CD4-positive, alpha-beta T cell treated with Interleukin-4 for 1 hour (primary cell): ENCODE measurements at places on chromosomes 6 and 20.
A peak's percentile ranks its signal among the peaks of the same experiment; 100 is the strongest.

- DNase-seq = peak; percentile 44
Measured at GRCh38 chr6:129750360-129750759, 40.4 kb upstream of the ARHGAP18 start.

GRCh38 chr6:136791296-136792094 lies 782 bp downstream of the MAP3K5 start:
- peak; percentile 55 for DNase-seq

DNA sequence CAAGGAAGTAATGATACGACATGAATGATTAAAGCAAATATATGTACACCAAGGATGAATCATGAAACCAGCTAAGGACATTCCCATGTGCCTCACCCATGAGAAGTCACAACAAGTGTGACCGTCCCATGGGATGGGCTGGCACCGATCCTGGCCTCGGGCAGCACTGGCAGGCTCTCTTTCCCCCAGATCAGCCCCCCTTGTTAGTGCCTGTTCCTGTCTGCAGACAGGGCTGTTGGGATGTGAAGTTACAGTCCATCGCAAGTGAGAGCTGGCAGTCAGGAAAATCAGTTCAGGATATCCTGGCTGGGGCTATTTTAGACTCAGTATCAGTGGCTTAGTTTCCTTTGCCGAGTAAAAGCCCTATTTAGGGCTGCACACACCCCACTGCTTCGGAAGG lies 129.2 kb upstream of the SNX9 start:
- no peak for DNase-seq

GRCh38 chr20:21129861-21130260 lies 4.0 kb downstream of the KIZ start:
- no peak for DNase-seq

- no peak for DNase-seq
Measured at GRCh38 chr6:6333501-6333900, 13.0 kb upstream of the F13A1 start.

DNA sequence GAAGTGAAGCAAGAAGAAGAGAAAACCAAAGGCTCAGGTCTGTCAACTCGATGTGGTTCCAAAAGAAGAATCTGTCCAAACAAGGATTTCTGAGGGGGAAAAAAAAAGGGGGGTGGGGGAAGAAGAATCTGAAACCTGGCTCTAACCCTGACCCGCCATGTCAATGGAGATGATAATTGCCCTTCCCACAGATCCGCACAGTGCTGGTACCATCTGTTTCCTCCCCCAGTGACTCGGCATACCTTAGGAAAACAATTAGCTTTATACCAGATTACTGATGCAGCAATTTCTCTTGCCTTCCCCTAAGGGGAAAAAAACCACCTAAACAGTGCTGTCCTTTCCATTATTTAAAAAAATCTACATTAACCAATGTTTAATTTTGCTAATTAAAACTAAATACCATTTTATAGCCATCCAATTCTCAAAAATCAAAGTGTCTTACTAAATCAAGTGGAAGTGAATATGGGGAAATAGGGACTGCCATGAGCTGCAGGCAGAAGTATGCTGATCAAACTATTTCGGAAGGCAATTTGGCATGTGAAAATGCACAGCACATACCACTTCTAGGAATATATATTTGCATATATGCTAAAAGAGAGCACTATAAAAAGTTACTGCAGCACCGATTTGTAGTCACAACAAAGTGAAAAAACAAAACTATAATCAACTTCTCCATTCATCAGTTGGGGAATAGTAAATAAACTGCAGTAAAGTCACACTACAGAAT lies 46.8 kb downstream of the MAP7 start:
- no peak for DNase-seq
